ENCODE measurements at places on chromosomes 4 and X. TPM values are rescaled to one million over a fixed set of nuclear protein-coding genes. Genes with fewer than 3 reads are reported as not detected.

RNF150 gene
- polyA plus RNA-seq: 36.4 TPM

ABLIM2 gene
- polyA plus RNA-seq: 17.0 TPM

RGN gene
- polyA plus RNA-seq: 2.5 TPM

XAGE2 gene
- polyA plus RNA-seq: not detected

- no peak for DNase-seq
Measured at GRCh38 chr4:113404167-113404571, 354.7 kb downstream of the ANK2 start.

DNA sequence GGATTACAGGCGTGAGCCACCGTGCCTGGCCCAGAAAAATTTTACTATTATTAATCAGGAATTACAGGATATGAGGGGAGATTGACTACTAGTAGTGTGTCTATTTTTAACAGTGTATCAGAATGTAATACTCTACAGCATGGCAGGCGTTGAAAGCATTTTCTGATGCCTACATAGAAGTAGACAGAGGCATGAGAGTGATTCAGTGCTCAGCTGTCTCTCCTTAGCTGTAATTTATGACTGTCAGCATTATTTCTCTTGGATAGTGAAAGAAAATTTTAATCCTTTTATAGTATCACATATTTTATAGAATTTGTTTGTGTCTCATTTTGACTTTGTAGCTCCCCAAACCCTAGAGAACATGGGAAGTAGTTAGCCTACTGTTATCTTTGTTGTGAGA is 20.7 kb downstream of the ARHGAP24 start:
- DNase-seq: no peak

- DNase-seq: no peak
Measured at GRCh38 chr4:6282314-6282771, 12.7 kb downstream of the WFS1 start.

- DNase-seq: no peak
Measured at GRCh38 chr4:120616041-120616440, 306.5 kb downstream of the PRDM5 start.

DNA sequence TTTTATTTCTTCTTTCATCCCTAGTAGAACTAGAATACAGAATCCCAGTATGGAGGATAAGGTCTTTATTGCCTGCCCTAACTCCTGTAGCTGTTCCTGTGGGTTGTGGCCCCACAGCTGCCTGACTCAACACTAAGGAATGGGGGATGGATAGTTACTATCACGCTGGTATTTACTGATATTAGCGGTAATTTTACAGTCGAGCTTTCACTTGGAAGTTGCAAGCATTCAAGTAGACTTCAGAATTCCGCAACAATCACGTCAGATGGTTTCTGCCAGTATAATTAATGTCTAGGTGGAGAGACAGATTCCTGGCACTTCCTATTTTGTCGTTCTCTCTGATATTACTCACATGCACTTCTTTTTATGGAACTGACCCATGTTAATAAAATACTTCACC is 489.8 kb downstream of the PABPC4L start:
- DNase-seq: no peak

Data from forelimb muscle (tissue), 1 donor.